ENCODE measurements at places on chromosomes 7 and 10.

DNA sequence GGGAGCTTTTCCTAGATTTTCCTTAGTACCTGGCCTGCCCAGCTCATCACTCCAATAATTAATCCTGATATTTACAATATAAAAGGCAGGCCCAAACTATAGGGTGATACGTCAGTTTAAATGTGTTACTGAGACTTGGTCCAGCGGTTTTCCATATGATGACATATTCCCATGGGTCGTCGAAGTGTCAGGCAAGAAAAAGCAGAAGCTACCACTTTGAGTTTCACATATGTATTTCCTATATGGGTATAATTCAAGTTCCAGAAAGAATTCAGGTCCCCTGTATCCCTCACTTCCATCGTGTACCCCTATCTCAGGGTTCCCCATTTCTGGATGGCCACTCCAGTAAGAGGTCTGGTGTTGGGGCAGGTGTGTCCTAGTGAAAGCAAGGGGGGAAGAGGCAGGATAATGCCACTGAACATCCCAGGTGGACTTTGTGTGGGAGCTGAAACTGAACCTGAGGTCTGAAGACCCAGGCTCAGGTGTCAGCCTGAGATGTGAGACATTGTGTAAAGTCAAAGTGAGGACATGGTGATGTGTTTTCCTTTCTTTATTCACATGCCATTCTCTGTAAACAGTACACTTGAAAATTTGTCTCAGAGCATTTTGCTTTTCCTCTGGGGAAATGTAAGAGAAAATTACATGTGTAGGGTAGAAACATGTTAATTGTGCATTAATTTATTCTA, 167.8 kb downstream of the PLXDC2 start:
- no peak for DNase-seq

GRCh38 chr10:130463104-130463875, 327.1 kb downstream of the GLRX3 start:
- DNase-seq = no peak

- no peak for DNase-seq
These were observed at the start of gene HKDC1 for GRCh38 chr10:69220041-69220451. TSS of gene HKDC1 (plus strand) at chr10:69220332. CDS start at chr10:69220436, 104 bp downstream.

DNA sequence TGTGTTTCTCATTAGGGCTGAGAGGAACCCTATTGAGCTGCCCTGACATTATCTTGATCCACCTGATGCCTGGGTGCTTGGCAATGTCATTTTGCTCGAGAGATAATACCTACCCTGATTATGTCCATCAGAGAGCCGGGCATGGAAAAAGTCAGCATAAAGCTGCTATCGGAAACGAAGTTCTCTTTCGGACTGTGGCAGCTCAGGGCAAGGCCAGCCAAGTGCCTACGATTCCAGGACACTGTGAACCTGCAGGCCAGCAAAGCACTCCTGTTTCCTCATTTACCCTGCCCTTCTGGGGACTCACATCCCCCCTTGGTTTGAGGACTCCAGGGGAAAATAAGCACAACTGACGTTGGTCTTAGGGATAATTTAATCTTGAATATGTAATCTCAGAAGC, 25.2 kb upstream of the NPTX2 start:
- no peak for DNase-seq

DNA sequence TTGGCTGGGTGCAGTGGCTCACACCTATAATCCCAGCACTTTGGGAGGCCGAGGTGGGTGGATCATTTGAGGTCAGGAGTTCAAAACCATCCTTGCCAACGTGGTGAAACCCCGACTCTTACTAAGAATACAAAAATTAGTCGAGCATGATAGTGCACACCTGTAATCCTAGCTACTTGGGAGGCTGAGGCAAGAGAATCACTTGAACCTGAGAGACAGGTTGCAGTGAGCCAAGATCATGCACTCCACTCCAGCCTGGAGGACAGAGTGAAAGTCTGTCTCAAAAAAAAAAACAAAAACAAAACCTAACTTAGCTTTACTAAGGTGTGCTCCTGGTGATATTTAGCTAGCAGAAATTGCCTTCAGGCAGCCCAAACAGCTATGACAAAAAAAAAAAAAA, 24.3 kb upstream of the VDAC2 start:
- DNase-seq = no peak

- DNase-seq = no peak
These were observed 30.0 kb downstream of the SLC26A4 start for GRCh38 chr7:107690611-107691010.

DNA sequence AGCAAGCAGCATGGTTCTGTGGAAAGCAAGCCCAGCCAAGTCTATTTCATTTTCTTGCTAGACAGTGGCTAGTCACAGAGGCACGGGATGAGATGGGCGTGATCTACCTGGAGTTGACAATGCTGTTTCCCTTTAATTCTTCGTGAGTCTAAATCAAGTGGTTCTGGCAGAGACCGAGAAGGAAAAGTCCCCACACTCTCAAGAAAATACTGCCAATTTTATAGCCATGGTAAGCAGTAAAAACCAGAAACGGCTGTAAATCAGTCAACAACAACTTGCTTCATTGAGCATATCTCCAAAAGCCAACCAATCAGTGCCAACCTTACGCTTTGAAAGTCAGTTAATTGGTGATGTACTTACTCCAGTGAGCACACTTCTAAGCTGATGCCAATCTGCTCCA, 223.4 kb downstream of the SEC23IP start:
- DNase-seq = no peak

- DNase-seq = no peak
These were observed 751 bp upstream of the GTPBP10 start for GRCh38 chr7:90345595-90346335.

- DNase-seq = no peak
These were observed 263.5 kb upstream of the PODXL start for GRCh38 chr7:131819891-131820290.

DNA sequence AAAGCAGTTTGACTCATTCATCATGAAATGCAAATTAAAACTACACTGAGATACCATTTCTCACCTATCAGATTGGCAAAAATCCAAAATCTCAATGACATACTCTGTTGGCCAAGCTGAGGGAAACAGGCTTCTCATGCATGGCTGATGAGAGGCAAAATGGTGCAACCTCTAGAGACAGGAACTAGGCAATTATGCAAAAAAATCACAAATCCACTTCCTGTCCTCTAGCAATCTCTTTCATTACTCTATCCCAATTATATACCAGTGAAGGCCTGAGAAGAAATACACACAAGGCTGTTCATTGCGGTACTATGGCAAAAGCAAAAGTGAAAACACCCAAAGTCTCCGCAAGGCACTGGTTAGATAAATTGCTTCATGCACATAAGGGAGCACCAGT, 25.9 kb upstream of the PTPRN2 start:
- no peak for DNase-seq

DNA sequence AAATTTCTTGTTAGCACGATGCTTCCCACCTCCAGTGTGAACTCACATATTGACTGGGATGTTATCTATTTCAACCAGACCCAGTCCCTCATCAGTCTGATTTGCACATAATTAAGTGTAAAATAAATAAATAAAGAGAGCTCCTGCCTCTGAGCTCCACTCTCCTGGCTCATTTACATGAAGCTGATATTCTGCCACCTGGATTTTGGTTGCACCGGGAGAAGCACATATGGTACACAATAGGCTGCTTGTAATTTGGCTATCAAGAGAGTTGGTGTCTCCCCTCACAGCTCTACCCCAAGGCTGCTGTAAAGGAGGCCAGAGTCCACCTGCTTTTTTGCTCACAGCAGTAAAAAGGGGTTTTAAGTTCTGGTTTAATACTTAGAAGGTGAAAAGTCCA, 610.5 kb downstream of the KCNMA1 start:
- no peak for DNase-seq

DNA sequence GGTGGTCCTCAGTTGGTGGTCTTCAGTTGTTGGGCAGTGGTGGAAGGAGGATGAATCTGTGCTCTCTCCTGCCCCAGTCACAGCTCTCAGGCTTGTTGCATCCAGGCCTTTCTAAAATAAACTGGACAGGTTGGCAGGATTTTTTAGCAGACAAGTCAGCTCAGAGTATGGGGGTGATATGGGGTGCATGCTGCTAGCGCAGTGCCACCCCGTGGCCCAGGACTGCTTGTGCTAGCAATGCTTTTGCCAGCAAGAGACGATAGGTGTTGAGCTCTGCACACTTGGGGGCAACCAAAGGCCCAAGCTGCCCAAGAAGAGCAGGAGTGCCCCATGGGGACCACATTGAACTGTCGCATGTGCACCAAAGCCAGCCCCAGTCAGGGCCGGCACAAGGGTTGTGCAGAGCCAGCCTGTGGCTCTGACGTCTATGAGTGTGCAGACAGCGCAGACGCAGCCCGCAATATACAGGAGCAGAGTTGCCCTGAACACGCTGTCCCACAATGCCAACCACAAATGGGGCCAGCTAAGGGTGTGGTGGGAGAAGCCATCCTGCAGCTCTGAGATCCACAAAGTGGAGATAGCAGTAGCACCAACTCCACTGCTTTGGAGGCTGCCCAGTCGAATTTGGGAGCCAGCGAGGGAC, 49.8 kb upstream of the PDSS1 start:
- no peak for DNase-seq

DNA sequence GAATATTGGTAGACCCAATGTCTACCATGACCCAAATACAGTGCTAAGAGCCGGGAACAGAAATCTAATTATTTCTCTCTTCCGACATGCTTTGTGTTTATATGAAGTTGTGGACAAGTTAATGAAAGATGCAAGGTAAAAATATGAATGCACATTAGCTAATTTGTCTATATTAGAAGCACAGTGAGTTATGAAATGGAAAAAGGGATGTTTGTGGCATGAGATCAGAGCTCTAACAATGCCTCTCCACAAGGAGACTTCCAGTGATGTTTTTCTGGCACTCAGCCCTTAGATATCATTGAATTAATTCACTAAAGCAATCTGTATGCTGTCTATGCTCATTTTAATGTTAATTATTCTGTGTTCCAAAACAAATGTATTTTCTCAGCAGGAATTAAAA, 897.2 kb downstream of the CNTNAP2 start:
- DNase-seq = no peak

GRCh38 chr7:17989546-17989945, 38.1 kb downstream of the PRPS1L1 start:
- no peak for DNase-seq

DNA sequence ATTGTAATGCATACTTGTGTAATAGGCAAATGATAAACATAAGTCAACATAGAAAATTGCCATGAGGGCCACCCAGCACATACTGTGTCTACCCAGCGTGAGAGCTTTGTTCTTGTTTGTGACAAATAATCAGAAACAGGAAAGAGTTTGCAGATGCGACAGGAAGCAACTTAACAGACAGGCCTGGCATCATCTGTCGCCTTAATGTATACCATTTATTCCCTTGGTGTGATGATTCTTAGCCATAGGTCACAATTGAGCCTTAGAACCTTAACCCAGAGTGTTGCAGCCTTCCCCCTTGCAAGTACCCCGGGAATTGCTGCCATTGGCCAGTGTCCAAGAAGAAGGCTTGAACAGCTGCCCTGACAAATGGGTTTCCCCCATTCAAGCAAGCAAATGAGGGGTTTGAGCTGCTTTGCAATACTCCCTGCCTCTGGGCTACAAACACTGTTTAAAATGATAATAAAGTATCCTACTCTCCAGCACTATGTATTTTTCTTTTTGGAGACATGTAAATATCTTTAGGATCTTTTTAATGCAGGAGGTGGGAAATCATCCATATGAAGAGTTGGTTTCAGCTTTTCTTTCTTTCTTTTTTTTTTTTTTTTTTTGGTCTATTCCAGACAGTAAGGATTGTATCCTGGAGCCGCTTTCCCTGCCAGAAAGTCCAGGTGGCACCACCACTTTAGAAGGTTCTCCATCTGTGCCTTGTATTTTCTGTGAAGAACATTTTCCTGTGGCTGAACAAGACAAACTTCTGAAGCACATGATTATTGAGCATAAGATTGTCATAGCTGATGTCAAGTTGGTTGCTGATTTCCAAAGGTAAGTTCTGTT, 80.0 kb downstream of the ZNF277 start:
- DNase-seq = no peak

- DNase-seq = no peak
These were observed 36.6 kb downstream of the PIK3AP1 start for GRCh38 chr10:96683710-96684109.

- DNase-seq = no peak
These were observed 118.2 kb downstream of the VIPR2 start for GRCh38 chr7:159026271-159027055.

- no peak for DNase-seq
These were observed 163.1 kb upstream of the GDF10 start for GRCh38 chr10:47136866-47137265.

- DNase-seq = no peak
These were observed 596.5 kb downstream of the NXPH1 start for GRCh38 chr7:9029681-9030530.

GRCh38 chr10:124008681-124009080, 84.7 kb downstream of the CHST15 start:
- DNase-seq = no peak

GRCh38 chr7:777728-778078, 50.6 kb upstream of the PRKAR1B start:
- no peak for DNase-seq

DNA sequence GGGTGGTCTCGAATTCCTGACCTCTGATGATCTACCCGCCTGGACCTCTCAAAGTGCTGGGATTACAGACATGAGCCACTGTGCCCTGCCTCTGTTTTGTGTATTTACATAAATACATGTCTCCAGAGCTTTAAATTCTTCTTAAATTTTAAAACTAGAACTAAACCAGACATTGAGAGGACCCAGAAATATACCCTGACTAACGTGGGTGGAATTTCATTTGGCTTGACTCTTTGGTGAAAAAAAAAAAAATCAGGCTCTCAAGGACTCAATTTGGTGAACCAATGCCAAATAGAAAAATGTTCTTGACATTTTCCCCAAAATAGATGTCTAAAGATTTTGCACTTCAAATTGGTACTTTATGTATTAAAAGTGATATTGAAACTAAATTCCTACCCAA, 16.6 kb upstream of the FAS start:
- DNase-seq = no peak

GRCh38 chr10:55002420-55002819, 201.4 kb upstream of the PCDH15 start:
- DNase-seq = no peak

DNA sequence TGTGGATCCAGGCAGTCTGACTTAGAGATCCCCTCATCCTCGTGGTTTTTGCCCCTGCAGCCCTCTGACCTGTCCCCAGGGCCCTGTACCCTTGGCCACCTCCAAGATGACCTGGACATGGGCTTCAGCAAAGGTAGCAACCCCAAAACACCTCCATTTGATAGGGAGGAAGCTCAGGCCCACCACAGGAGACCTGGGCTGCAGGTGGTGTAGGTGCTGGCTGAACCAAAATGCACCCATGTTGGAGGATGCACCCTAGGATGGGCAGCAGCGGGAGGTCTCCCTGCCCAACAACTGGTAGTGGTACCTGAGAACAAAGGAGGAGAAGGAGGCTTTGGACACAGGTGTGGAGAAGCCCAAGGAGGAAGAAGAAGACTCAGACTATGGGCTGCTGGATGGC, 188.7 kb downstream of the ZNF716 start:
- DNase-seq = no peak

- no peak for DNase-seq
These were observed 321.1 kb downstream of the PARD3 start for GRCh38 chr10:34494012-34494411.
